ENCODE measurements at places on chromosomes 4 and X.

DNA sequence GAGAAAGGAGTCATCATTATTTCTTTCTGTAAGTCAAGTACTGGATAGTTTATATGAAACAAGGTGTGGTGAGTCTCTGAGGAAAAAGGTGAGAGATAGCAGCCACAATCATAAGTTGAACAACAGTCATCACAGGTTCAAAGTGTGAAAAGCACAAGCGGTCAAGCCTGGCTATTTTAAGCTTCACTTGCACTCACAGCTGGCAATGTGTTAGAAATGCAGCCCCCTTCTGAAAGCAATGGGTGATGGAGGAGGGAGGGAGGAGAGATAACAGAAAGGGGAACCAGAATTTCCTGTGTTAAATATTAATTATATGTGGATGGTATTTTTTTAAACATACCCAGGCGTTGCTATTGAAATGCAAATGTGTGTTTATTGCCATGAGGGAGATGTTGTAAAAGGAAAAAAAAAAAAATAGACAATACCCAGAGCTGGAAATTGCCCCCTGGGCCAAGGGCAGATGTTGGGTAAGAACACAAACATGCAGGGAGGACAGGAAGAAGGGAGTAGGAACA, 26.9 kb upstream of the BMP3 start:
- no peak for DNase-seq

DNA sequence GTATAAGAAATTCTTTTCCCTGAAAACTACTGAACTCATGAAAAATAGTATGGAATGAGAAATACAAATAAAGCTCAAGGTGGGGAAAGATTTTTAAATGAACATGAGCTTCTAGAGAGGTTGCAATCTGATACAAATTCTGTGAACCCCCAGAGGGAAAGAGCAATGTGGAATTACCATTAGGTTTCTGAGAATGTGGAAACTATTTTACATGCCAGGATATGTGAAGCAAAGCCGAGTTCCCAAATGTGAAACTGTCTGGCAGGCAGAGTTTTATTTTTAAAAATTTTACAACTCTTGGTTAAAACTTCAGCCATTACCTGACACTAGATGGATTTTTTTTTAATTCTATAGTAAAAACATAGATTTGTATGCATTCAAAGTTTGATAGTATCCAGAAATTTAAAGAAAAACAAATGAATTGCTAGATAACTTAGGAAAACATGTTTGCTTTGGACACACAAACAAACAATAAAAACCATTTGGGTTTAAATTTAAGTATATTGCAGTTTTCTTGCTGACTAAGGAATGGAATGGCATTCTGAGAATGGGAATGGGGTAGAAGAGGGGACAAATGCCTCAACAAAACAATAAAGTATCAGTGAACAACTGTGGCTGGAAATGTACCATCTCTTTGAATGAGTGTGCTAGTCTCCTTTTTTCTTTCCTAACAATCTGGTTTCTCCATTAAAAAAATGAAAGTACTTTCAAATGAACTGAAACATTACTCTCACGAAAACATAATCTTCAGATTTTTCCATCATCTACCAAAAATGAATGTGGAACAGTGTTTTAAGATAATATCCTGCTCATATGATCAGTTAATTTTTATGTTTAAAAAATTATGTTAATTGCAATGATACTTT, 99.6 kb downstream of the PCDH18 start:
- no peak for DNase-seq

DNA sequence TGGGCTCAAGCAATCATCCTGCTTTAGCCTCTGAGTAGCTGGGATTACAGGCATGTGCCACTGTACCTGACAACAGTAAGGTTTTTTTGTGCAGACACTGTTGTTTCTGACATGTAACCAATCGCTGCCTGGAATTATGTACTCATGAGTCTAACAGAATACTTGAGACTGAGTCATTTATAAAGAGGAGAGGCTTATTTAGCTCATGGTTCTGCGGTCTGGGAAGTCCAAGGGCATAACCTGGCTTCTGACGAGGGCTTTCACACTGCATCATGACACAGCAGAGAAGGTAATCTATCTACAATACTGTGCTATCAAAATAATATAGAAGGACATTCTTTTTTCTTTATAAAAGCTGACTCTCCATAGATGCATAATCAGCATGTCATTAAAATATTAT, 115.5 kb upstream of the STOX2 start:
- DNase-seq = no peak

DNA sequence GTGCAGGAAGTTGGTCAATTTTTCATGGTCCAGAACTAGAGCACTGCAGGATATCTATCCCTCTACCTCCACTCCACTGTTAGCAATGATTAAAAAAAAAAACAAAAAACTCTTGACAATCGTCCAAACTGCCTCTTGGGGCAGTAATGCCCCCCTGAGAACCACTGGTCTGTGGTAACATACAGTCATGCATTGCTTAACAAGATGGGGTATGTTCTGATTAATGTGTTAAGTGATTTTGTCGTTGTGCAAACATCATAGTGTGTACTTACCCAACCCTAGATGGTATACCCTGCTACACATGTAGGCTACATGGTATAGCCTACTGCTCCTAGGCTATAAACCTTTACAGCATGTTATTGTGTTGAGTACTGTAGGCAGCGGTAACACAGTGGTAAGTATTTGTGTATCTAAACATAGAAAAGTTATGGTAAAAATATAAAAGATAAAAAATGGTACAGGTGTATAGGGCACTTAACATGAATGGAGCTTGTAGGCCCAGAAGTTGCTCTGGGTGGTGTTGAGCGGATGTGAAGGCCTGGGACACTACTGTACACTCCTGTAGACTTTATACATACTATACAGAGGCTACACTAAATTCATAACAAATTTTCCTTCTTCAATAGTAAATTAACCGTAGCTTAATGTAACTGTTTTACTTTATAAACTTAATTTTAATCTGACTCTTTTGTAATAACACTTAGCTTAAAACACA, 34.1 kb downstream of the ART3 start:
- DNase-seq = no peak

- DNase-seq = peak; percentile 14
These were observed 645 bp downstream of the AMMECR1 start for GRCh38 chrX:110317061-110317819.

- no peak for DNase-seq
These were observed 103.5 kb downstream of the GPC3 start for GRCh38 chrX:133881893-133882292.

All from psoas muscle (tissue), 8 donors.